ENCODE measurements at places on chromosomes 2 and 18. TPM values are rescaled to one million over a fixed set of nuclear protein-coding genes. Genes with fewer than 3 reads are reported as not detected.

DNA sequence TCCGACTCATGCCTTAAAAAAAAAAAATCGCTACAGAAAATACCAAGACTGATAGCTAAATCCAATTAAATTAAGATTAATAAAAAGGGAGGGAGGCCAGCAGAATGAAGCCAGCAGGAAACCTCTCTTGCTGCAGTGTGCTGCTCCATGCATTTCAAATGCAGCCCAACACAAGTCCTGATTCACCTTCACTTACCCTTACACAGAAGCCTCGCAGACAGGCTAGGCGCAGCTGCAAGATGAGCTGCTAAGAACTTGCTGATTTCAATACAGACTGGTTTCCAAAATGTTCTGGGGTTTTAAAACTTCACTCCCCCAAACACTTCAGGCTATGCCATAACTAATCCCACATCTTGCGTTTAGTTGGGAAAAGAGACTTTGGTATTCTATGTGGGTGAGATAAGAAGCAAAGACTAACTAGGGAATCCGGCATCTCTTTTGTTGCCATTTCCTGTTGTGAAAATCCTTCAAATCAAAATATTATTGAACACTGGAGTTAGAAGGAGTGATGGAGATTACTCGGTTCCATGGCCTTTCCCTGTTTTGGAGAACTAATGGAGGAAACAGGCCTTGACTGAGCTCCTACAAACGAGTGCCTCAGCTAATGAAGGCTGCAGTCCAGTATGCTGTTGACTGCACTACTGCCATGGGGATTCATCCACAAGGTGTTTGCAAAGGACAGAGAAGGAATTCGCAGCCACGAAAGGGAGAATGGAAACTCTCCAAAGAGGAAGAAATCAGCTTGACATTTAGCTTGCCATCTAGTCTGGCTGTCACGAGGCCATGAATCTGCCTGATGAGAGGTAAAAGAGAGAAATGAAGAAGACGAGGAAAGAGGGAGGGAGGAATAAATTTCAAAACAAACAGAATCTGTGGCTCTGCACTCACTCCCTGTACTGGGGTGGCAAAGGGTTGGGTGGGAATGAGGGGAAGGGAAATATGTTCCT, 67.3 kb downstream of the CLHC1 start:
- no peak overlapping the region for H3K4me3 ChIP-seq
- H3K27ac ChIP-seq, result no peak overlapping the region
- H3K36me3 ChIP-seq, result no peaks in the 10 kb centered on the region
- no peaks in the 10 kb centered on the region for H3K4me1 ChIP-seq
- no peak for DNase-seq

DNA sequence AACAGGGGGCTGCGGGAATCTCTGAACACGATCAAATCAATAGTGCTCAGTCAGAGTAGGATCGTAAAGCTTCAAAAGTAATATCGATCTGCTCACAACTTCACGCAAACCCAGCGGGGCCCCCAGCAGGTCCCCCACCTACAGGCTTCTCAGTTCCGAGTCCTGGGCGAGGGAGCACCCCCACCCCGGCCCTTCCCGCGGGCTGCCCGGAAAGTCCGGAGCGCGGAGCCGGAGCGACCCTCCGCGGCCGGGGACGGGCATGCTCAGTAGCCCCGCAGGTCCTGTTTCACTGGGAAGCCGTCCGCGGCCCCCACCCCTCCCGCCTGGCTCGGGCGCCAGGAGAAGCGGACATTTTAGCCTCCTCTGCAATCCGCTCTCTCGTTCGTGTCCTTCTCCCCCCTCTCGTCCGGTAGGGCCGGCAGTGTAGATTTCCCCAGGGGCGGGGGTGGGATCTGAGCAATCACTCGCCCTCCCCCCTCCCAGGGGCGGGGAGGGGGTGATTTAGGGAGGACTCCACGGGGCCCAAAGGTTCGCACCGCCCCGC, 3.3 kb upstream of the SPRED2 start:
- H3K27me3 ChIP-seq, result peaks cover 10% of the 10 kb centered on the region
- DNase-seq, result peak; percentile 41
- H3K27ac ChIP-seq, result no peak overlapping the region
- H3K4me1 ChIP-seq, result peaks cover 25% of the 10 kb centered on the region
- no peaks in the 10 kb centered on the region for H3K36me3 ChIP-seq

GRCh38 chr2:41836948-41837347, 210.9 kb upstream of the PKDCC start:
- no peak overlapping the region for H3K27ac ChIP-seq
- peak; percentile 24 for DNase-seq
- H3K4me1 ChIP-seq, result peaks cover 10% of the 10 kb centered on the region
- peaks cover 3% of the 10 kb centered on the region for H3K27me3 ChIP-seq
- no peaks in the 10 kb centered on the region for H3K36me3 ChIP-seq

Gene LIMS3
- 3.7 TPM for total RNA-seq

- no peaks in the 10 kb centered on the region for H3K27me3 ChIP-seq
- H3K36me3 ChIP-seq, result no peaks in the 10 kb centered on the region
- no peak for DNase-seq
- H3K4me1 ChIP-seq, result no peaks in the 10 kb centered on the region
Measured at GRCh38 chr2:83879127-83879526, 580.0 kb downstream of the SUCLG1 start.

Gene GDF7
- 0.19 TPM for total RNA-seq

Measured in CD4-positive, alpha-beta memory T cell (primary cell).